ENCODE measurements at places on chromosomes 12 and 14. TPM values are rescaled to one million over a fixed set of nuclear protein-coding genes. Genes with fewer than 3 reads are reported as not detected.

Gene CD163L1
- 3.6 TPM for polyA plus RNA-seq

Gene CHD8
- polyA plus RNA-seq, result 10.2 TPM

Gene PNMA1
- polyA plus RNA-seq, result 16.9 TPM

Gene CLEC9A
- 0.46 TPM for polyA plus RNA-seq

Gene IFI27
- 2,792 TPM for polyA plus RNA-seq

Gene DHRS2
- not detected for polyA plus RNA-seq

Gene NPAS3
- polyA plus RNA-seq, result 0.36 TPM

Gene P2RX2
- not detected for polyA plus RNA-seq

Gene CCDC184
- polyA plus RNA-seq, result not detected

Gene PLEKHG7
- 0.71 TPM for polyA plus RNA-seq

- no peak overlapping the region for H3K4me3 ChIP-seq
- no peak overlapping the region for H3K27ac ChIP-seq
- H3K36me3 ChIP-seq, result no peaks in the 10 kb centered on the region
- DNase-seq, result no peak
These were observed 300.7 kb upstream of the SEL1L start for GRCh38 chr14:81834308-81834707.

- no peak overlapping the region for H3K27ac ChIP-seq
- no peak overlapping the region for H3K4me3 ChIP-seq
- no peaks in the 10 kb centered on the region for H3K36me3 ChIP-seq
These were observed 39.6 kb downstream of the CCDC88C start for GRCh38 chr14:91377700-91378652.

DNA sequence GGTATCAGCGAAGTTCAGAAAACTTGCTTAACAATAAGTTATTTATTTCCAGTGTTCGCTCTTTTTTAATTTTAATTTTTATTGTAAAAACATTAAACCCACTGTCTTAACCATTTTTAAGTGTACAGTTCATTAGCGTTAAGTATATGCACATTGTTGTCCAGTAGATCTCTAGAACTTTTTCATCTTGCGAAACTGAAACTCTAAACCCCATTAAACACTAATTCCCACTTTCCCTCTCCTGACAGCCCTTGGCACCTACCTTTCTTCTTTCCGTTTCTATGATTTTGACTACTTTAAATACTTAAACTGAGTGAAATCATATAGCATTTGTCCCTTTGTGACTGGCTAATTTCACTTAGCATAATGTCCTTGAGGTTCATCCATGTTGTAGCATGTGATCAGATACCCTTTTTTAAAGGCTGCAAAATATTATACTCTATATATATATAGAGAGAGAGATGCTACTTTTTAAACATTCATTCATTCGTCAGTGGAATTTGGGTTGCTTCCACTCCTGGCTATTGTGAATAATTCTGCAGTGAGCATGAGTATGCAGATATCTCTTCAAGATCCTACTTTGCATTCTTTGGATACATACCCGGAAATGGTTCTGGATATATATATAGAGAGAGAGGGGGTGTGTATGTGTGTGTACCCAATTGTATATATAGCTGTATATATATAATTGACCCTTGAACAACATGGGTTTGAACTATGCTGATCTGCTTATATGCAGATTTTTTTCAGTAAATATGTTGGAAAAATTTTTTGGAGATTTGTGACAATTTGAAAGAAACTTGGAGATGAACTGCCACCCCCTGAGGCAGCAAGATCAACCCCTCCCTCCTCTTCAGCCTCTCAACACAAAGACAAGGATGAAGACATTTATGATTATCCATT lies 74.7 kb upstream of the EVL start:
- no peak overlapping the region for H3K4me3 ChIP-seq
- H3K27me3 ChIP-seq, result no peaks in the 10 kb centered on the region
- DNase-seq, result no peak
- no peaks in the 10 kb centered on the region for H3K4me1 ChIP-seq
- no peaks in the 10 kb centered on the region for H3K36me3 ChIP-seq

DNA sequence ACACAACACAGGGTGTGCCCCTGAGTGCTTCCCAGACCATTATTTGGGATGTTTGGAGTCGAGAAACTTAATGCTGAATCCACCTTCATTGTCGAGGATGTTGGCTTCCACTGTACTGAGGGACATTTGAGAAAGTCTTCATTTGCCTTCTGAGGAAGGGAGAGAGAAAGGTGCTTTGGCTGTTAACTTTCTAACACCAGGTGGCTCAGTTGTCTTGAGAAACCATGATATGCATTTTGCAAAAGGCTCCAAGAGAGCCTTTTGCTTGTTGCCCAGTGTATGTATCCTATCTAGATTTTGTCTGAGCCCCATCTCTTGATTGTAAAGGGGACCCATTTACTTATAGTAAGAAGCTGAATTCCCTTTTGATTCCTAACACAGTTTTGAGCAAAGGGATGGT lies 28.6 kb upstream of the NRXN3 start:
- DNase-seq, result no peak
- no peaks in the 10 kb centered on the region for H3K27me3 ChIP-seq
- no peaks in the 10 kb centered on the region for H3K4me1 ChIP-seq
- H3K36me3 ChIP-seq, result no peaks in the 10 kb centered on the region
- H3K4me3 ChIP-seq, result no peak overlapping the region

DNA sequence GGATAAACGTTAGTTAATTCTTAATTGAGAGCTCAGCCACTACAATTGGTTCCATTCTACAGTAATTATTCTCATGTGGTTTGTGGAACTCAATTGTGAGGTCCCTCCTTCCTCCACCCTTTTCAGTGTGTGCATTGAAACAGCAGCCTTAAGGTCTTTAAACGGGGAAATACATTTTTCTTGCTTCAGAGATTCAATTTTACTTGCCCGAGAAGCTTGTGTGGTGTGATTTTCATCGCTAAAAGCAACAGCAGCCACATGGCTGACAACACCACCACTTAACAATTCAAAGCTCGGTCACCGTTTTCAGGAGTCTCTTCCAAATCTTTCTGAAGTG lies 733 bp upstream of the PPFIBP1 start:
- peaks cover 14% of the 10 kb centered on the region for H3K4me1 ChIP-seq
- H3K4me3 ChIP-seq, result peak overlapping the region; percentile 69
- DNase-seq, result no peak
- H3K27ac ChIP-seq, result peak overlapping the region; percentile 86

- no peak for DNase-seq
- H3K27ac ChIP-seq, result no peak overlapping the region
- no peak overlapping the region for H3K4me3 ChIP-seq
- H3K27me3 ChIP-seq, result no peaks in the 10 kb centered on the region
- H3K4me1 ChIP-seq, result no peaks in the 10 kb centered on the region
These were observed 915.2 kb downstream of the SLC6A15 start for GRCh38 chr12:83997423-83997822.

DNA sequence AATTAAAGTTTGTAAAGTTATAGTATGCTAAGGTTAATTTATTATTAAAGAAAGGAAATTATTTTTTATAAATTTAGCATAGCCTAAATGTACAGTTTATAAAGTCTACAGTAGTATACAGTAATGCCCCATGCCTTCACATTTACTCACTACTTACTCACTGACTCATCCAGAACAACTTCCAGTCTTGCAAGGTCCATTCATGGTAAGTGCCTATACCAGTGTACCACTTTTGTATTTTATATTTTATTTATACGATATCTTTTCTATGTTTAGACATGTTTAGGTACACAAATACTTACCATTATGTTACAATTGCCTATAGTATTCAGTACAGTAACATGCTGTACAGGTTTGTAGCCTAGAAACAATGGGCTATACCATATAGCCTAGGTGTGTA lies 95.1 kb upstream of the GRIN2B start:
- no peaks in the 10 kb centered on the region for H3K36me3 ChIP-seq
- no peaks in the 10 kb centered on the region for H3K27me3 ChIP-seq
- H3K4me3 ChIP-seq, result no peak overlapping the region
- no peaks in the 10 kb centered on the region for H3K4me1 ChIP-seq
- no peak overlapping the region for H3K27ac ChIP-seq

GRCh38 chr12:67876305-67876915 lies 112.8 kb upstream of the IFNG-AS1 start:
- H3K4me1 ChIP-seq, result no peaks in the 10 kb centered on the region
- H3K27ac ChIP-seq, result no peak overlapping the region
- H3K27me3 ChIP-seq, result no peaks in the 10 kb centered on the region
- H3K4me3 ChIP-seq, result no peak overlapping the region

- no peaks in the 10 kb centered on the region for H3K4me1 ChIP-seq
- no peak for DNase-seq
- no peak overlapping the region for H3K4me3 ChIP-seq
- H3K27ac ChIP-seq, result no peak overlapping the region
These were observed 17.8 kb downstream of the TAS2R50 start for GRCh38 chr12:10968765-10969456.

DNA sequence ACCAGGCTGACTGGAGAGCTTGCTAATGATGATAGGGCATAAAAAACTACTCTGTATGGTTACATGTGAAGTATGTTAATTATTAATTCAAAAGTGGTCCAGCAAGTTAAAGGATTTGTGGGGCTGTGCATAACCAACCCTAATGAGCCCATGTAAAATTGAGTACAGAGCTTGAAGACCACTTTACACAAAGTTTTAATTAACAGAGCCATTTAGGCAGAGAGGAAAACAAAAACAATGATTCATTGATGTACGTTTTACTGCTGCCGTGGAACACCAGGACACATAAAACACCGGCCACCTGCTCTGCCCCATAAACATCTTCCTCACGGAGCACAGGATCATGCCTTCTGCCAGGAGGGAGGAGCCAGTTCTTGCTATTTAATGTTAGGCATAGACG lies 83.5 kb downstream of the RIMBP2 start:
- H3K36me3 ChIP-seq, result no peaks in the 10 kb centered on the region
- no peak for DNase-seq
- H3K27ac ChIP-seq, result no peak overlapping the region
- no peaks in the 10 kb centered on the region for H3K4me1 ChIP-seq
- H3K27me3 ChIP-seq, result no peaks in the 10 kb centered on the region
- H3K4me3 ChIP-seq, result no peak overlapping the region

GRCh38 chr14:90693413-90693812 lies 122.8 kb downstream of the TTC7B start:
- no peaks in the 10 kb centered on the region for H3K27me3 ChIP-seq
- H3K4me3 ChIP-seq, result no peak overlapping the region

DNA sequence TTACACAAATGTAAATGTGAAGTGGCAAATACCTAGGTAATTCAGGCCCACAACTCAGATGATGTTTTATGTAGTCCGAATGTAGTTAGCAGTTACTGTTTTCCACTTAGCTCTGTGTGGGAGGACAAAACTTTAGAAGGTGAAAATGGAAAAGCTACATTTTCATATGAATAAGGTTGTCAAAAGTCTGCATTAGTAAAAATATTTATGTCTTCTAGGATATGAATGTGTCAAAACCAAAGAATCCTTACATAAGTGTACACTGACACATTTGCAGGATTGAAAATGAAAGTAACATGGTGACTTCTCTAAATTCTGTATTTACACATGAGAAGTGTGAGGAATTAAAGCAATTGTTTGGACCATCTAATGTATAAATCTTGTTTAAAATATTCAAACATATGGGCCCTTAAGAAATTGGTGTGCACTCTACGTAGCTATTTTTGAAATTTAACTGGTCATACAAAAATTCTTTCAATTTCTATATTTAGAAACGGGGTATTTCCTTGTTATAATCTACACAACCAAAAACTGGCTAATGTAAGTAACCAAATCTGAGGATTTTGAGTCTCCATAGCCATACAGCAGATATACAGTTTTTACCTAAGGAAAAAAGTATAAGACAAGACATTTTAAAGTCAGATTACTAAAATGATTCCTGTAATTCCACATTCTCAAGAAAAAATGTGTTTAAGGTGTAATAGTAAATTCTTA lies 5.4 kb downstream of the CDKN1B start:
- no peak for DNase-seq
- peaks cover 37% of the 10 kb centered on the region for H3K4me1 ChIP-seq
- H3K4me3 ChIP-seq, result peak overlapping the region; percentile 72
- peaks cover 3% of the 10 kb centered on the region for H3K36me3 ChIP-seq
- no peaks in the 10 kb centered on the region for H3K27me3 ChIP-seq
- peak overlapping the region; percentile 98 for H3K27ac ChIP-seq

DNA sequence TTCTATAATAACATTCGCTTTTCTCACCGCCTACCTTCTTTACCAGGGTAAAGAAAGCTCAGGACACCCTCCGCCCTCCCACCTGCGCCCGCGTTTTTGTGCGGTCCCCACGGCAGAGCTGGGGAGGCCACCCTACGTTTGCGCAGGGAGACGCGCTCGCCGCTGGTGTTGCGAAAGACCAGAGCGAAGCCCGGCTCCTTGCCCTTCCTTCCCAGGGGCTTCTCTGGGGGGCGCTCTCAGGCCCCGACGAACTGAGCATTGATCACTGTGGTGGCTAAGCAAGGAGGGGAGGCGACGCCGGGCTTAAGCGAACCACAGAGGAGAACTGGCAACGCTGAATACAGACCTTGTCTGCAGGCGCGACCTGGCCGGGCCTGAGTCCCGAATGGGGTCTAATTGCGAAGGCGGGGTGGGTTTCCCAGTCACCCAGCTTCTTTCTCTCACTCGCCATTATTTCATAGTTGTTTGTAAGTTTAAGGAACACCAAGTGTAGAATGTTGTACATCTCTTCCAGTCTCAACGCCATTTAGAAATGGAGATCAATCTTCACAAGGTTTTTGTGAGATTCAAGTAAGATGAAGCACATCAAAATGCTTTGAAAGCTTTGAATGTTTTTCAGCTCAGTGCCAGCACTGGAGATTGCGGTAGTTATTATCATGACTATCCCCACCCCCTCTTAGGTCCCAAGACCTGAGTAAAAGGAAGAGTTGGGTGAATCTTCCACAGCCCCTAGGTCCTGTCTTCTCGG lies 1.7 kb upstream of the NKX2-1 start:
- H3K36me3 ChIP-seq, result no peaks in the 10 kb centered on the region
- no peak overlapping the region for H3K27ac ChIP-seq
- no peak for DNase-seq
- no peak overlapping the region for H3K4me3 ChIP-seq
- no peaks in the 10 kb centered on the region for H3K4me1 ChIP-seq

GRCh38 chr14:50021261-50022031 lies 94.9 kb downstream of the VCPKMT start:
- DNase-seq, result no peak
- no peaks in the 10 kb centered on the region for H3K36me3 ChIP-seq
- H3K27me3 ChIP-seq, result no peaks in the 10 kb centered on the region
- H3K4me3 ChIP-seq, result no peak overlapping the region
- H3K4me1 ChIP-seq, result peaks cover 32% of the 10 kb centered on the region

GRCh38 chr12:45665941-45666340 lies 63.6 kb upstream of the ARID2 start:
- H3K27me3 ChIP-seq, result no peaks in the 10 kb centered on the region
- no peak for DNase-seq
- H3K27ac ChIP-seq, result no peak overlapping the region
- no peaks in the 10 kb centered on the region for H3K36me3 ChIP-seq
- H3K4me1 ChIP-seq, result no peaks in the 10 kb centered on the region

GRCh38 chr12:105083031-105083430 lies 1.2 kb downstream of the ALDH1L2 start:
- no peaks in the 10 kb centered on the region for H3K36me3 ChIP-seq
- H3K27me3 ChIP-seq, result no peaks in the 10 kb centered on the region
- no peaks in the 10 kb centered on the region for H3K4me1 ChIP-seq
- peak overlapping the region; percentile 59 for H3K4me3 ChIP-seq
- DNase-seq, result no peak
- no peak overlapping the region for H3K27ac ChIP-seq
